CD4-positive, alpha-beta T cell treated with Interleukin-6 at 100 ng/mL for 8 hours (primary cell): ENCODE measurements at places on chromosomes 2 and 18.

DNA sequence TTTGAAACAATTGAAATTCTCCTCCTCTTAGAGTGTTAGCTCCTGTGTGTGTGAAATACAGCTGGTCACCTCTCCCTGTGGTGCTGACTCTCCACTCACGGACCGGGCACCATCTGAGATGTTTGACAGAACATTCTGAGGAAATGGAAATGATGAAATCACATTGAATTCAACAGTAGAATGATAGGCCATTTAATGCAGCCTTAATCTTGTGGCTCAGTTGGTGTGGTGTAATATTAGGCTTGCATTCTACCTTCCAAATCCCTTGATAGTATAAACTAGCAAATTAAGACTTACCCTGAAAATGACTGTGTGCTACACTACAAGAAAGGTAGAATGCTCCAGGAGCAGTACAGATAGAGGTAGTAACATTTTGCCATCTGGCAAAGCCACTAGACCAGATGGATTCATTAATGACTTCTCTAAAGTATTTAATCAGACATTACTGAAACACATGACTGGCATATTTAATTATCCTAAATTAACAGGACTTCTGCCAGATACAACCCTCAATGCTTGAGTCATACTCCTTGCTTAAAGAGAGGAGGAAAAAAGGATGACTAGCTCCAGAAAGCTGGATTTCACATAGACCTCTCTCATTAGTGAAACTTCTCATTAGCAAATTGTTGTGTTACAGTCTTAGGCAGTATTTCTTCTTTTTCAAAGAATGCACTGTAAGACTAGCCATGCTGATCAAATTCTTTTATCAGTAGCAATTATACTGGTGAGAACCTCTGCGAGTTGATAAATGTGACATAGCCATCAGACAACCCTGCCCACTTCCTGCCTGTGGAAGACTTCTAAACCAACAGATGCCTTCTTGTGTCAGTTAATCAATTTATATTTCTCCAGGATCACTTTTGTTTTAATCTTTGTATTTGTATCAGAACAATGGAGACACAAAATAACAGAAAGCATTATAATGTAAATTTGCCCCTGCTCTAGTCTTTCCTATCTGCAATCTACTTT, 80.6 kb downstream of the EML6 start:
- no peak for DNase-seq

- DNase-seq: no peak
Observed at GRCh38 chr18:38790303-38790702, 1224.7 kb upstream of the CELF4 start.

- no peak for DNase-seq
Observed at GRCh38 chr18:51077217-51077616, 47.2 kb downstream of the SMAD4 start.

DNA sequence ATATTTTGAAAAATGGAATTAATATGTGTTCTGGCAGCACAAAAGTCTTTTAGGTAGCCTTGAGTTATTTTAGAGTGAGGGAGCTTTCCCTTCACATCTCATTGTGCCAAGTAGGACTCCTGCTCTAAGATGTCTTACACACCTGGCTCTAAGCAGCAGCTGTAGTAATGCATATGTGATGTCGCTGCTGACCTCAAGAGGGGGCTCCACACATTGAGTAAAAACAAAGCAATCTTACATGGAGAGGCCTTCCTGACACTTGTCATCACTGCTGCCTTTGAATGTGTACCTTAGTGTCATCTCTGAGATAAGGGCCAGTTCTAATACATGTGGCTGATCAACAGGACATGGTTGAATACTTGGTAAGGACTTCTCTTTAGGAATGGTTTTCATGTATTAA, 75.8 kb downstream of the ACTR3 start:
- DNase-seq: peak; percentile 24

DNA sequence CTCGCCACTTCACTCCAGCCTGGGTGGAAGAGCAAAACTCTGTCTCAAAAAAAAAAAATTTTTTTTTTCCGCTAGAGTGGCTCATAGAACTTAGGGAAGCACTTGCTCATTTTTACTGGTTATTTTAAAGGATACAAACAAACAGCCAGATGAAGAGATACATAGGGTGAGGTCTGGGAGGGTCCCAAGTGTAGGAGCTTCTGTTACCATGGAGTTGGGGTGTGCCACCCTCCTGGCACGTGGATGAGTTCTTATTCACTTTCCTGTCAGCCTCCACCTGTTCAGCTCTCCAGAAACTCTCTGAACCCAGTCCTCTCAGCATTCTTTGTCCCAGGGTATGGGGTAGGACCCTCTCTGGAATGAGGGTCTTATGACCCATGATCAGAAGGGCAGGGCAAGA, 4.9 kb upstream of the MAT2A start:
- DNase-seq: no peak

GRCh38 chr2:65017335-65017734, 28.1 kb downstream of the SLC1A4 start:
- no peak for DNase-seq

GRCh38 chr2:8278709-8279354, 403.0 kb upstream of the ID2 start:
- no peak for DNase-seq

DNA sequence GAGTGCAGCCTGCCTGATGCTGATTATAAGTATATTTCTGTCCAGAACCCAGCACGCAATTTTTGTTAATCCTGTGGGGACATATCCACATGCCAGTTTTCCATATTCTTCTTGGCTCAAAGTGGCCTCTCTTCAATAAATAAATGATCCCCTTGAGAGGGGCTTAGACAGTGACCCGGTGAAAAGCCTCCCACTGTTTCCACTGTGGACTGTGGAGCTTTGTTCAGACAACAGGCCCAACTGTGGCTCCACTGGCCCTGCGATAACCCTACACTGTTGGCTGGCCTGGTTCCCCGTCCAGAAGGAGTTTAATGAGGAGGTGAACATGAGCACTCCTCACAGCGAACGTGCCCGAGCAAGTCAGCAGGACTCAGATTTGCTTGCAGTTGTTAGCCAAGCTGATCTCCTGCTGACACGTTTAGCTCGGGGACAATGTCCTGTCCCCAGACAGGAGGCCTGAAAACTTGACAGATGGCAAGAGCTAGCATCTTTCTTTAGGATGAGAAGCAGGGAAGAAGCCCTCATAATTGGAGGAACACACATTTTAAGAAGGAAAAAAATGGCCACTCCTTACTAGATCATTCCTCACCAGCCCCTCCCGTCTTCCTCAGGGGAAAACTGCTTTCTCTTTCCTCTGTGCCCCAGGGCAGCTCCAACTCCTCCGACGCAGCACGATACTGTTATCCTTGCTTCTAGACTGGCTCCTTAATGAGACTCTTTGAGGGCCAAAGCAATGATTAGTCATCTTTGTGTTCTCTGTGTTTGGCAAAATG, 20.0 kb upstream of the MTCL1 start:
- no peak for DNase-seq

GRCh38 chr2:122186761-122187222, 431.3 kb downstream of the TSN start:
- DNase-seq: no peak

- DNase-seq: peak; percentile 2
Observed at GRCh38 chr2:69437751-69438154, 518 bp upstream of the NFU1 start.

- no peak for DNase-seq
Observed at GRCh38 chr2:11876889-11877288, 130.5 kb downstream of the LPIN1 start.

DNA sequence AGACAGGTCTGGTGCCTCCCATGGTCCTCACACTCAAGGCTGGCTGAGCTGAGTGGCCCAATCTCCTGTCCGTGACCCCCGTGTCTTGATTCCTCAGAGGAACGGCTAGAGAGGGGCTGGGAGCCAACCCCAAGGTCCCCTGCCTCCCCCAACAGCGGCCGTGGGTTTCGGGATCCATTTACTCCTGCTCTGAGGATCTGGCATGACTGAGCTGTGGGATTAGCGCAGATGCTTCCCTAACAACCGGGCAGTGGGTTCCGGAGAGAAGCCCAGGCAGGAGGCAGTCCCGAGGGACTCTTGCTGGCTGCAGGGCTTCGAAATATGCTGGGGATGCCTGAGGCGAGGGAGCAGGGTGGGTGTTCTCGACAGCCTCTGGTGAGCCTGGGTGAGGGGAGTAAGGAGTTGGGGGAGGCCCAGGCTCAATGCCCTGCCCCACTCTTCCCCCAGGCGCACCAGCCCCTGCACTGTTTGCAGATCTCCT, 18.9 kb downstream of the GPR35 start:
- no peak for DNase-seq

- no peak for DNase-seq
Observed at GRCh38 chr2:17538844-17539554, 1.5 kb upstream of the VSNL1 start.

GRCh38 chr2:28432362-28432761, 39.7 kb downstream of the FOSL2 start:
- DNase-seq: no peak

DNA sequence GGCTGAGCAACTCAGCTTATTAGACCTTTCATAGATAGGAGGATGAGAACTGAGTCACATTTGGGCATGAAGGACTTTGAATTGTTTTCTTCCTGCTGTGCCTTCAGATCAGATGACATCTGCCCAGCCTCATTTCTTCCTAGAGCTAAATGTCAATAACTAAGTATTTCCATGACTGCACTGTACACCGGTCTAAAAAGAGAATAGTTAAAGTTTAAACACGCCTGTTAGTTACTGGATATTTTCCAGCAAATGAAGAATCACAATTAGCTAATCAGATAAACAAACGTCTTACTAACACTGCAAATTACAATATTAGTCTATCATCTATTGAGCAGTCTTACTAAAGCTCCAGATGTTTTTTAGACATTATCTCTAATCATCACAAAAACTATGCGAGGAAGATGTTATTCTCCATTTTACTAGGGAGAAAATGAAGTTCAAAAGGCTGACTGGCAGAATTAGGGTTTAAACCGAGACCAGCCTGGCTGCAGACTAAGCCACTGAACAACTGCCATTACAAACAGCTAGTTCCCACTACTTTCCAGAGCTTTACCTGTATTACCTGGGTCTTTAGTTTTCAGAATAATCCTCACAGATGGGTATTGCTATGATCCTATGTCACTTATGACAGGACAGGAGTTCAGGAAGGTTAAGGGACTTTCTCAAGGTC, 69.4 kb upstream of the ZNF397 start:
- no peak for DNase-seq

- no peak for DNase-seq
Observed at GRCh38 chr2:240478346-240479110, 43.1 kb downstream of the GPC1 start.

DNA sequence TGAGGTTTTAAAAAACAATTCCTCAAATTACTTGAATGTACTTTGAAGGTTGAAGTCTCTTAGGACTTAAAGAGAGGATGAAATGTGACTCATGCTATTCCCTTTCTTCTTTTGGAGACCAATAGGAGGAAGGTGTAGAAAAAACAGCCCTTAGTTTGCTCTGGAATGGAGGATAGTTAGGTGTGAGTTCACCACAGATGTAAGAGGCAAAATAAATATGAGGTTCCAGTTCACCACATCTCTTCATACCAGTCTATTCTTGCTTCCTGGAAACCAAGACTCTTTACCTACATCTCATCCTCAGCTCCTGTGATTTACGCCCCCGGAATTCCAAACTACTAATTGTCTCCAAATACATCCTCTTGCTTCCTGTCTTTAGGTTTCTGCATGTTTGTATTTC, 77.5 kb upstream of the TTC21B start:
- no peak for DNase-seq

GRCh38 chr2:50529600-50530218, 502.2 kb downstream of the NRXN1 start:
- DNase-seq: peak; percentile 1

DNA sequence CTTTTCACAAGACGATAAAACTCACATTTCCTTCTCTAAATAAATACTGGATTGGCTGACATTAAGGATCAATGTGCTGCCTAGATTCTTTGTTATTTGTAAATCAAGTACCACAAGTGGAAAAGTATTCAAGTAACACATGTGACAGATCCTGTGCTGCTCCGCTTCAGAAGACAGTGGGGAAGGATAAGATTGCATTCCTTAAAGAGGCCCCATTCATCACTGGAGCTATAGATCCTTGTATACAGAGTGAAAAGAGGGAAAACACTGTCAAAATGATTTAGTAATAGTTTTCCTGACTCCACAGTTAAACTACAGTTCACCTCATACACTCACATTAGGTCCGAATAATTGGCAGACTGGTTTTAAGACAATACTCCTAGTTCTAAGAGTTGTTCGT, 108.0 kb upstream of the CSRNP3 start:
- DNase-seq: no peak

DNA sequence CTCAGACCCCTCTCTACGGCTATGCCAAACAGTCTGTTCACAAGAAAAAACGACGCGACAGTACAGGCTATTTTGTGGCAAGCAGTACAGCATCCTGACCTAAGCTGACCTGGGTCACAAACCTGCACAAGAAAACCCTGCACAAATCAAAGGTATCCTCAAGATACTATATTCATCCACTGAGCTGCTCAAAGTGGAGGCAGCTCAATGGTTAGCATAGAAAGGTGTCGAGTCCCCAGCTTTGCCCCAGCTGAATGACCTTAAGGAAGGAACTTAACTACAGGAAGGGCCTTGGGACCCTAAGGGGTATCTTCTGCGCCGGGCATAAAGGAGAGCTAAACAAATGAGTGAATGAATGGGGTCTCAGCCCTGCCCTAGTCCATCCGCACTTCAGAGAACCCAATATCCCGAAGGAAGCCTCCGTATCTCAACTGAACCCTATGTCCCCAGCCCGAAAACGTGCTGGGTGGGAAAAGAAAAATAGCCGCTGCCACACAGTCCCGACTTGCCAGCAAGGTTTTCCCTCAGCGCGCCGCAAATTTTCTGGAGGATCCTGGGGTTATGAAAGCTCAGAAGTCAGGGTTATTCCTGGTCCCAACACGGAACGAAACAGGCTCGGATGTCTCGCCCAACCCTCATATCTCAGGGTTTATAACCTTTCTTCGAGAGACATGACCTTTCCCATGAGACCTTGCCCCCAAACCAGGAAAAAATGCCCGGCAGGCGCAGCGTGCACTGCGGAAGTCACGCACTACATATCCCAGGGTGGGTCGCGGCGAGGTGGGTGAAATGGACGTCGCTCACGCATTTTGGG, at the start of gene FASTKD1:
Gene FASTKD1, minus strand, starts transcription at position 706 of the 814 bp plus-strand sequence. CDS start 1,836 bp downstream, outside the sequence.
- DNase-seq: peak; percentile 86

DNA sequence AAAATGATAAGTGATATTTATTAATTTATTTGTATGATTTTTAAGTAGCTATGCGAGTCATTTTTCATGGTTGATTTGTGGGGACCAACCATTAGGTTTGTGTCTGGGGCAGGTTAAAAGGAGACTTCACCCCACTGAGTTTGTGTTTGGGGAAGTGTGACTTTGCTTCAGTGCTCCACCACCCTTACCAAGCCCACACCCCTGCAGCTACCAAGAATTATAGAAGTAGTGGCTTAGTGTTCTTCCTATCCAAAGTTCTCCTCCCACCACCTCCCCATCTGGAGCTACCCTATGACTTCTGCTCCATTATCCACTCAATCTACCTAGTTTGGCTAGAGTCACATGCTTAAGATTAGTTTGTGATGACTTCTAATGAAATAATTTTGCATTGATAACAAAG, 182.1 kb upstream of the ZEB2 start:
- no peak for DNase-seq

DNA sequence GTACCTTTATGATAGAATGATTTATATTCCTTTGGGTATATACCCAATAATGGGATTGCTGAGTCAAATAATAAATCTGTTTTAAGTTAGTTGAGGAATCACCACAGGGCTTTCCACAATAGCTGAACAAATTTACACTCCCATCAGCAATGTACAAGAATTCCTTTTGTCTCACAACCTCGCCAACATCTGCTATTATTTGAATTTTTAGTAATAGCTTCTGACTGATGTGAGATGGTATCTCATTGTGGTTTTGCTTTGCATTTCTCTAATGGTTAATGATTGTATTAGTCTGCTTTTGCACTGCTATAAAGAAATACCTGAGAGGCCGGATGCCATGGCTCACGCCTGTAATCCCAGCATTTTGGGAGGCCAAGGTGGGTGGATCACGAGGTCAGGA, 1387.6 kb upstream of the ACVR2A start:
- no peak for DNase-seq
